ENCODE measurements at places on chromosomes 11 and 22. TPM values are rescaled to one million over a fixed set of nuclear protein-coding genes. Genes with fewer than 3 reads are reported as not detected.

The MUC5AC gene
- total RNA-seq: not detected

The CACNA1I gene
- not detected for total RNA-seq

The TMEM126B gene
- total RNA-seq: 83.6 TPM

The APOL2 gene
- 87.6 TPM for total RNA-seq

The KAT5 gene
- total RNA-seq: 38.9 TPM

The APOL3 gene
- 80.5 TPM for total RNA-seq

The CTSC gene
- 204 TPM for total RNA-seq

The PNPLA3 gene
- total RNA-seq: 6.2 TPM

The PDE3B gene
- 1.7 TPM for total RNA-seq

The XRRA1 gene
- 8.3 TPM for total RNA-seq

The CHRDL2 gene
- not detected for total RNA-seq

The GLYATL1 gene
- total RNA-seq: not detected

The PNPLA5 gene
- not detected for total RNA-seq

The GRM5 gene
- total RNA-seq: 0.05 TPM

The MS4A14 gene
- not detected for total RNA-seq

DNA sequence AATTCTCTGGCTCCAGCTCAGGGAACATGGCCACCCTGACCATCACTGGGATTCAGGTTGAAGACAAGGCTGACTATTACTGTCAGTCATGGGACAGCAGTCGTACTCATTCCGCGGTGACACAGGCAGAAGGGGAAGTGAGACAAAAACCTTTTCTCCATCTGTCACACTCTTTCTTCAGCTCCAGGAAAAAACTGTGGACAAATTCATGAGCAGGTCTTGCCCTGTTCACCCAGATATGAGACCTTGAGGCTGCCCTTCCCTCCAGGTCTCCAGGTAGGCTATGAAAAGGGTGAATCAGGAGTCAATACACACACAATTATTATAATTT lies 39.4 kb upstream of the GGTLC2 start:
- DNase-seq: no peak

DNA sequence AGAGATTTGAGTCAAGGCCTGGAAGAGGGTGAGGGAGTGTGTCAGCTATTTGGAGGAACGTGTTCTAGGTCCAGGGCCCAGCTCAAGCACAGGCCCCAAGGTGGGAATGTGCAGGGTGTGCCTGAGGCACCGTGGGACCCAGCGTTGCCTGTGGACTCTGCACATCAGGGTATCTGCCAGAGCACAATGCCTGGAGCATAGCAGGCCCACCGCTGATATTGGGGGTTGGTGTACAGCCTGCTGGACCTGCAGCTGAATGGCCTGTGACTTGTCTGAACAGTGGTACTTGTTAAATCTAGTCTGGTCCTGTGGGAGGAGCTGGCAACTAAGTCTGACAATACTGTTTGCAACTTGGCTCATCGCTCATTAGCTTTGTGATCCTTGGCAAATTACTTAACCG lies 131.7 kb downstream of the GRIK4 start:
- DNase-seq: no peak

GRCh38 chr11:12871241-12871640 lies 137.9 kb upstream of the RASSF10 start:
- no peak for DNase-seq

- DNase-seq: no peak
Observed at GRCh38 chr11:126871792-126872191, 128.8 kb downstream of the KIRREL3 start.

DNA sequence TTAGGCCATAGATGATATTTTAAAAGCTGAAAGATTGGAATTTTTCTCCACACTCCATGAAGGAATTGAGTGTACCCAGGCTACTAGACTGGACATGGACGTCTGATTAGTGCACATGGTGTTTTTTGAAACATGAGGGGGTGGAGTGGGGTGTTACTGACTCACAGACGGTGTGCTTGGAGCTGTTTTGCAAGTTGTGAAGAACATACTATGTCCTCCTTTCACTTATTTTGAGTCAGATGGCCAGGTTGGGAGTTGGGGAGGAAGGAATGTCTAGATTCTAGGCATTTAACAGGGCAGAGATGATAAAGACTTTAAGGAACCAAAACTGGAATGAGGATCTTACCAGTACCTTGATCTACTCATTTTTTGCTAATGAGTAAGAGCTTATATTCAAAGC lies 158.1 kb upstream of the MTNR1B start:
- DNase-seq: no peak

DNA sequence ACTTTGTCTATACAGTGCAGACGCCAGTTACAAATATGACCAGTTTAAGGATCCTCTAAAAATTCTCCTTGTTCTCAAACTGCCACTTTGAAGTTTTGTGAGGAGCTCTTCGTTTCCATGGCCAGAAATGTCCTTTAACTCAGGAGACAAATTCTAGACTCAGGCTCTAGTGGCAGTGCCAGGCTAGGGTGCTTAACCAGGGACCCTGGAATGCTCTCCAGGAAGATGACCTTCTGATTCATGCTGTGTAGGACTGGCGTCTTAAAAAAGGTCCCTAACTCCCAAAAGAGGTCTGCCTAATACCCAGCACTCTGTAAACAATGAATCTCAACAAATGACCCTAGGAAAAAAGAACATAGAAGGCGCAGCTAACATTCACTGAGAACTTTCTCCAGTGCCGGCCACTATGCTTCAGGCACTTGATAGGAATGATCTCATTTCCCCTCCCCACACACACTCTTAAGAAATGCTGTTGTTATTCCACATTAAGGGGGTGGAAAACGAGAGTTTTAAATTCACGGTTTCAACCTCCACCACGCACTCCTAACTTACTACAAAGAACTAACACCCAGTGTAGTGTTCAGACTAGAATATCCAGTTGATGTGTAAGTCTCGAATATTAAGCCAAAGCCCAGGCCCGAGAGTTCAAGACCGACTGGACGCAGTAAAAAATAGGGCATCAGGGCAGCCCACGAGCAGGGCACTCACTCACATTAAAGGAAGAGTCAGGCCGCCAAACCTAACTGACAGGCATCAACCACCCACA lies 747 bp downstream of the NXF1 start:
- DNase-seq: no peak

GRCh38 chr11:34358728-34359547 lies 1.1 kb upstream of the ABTB2 start:
- no peak for DNase-seq

- DNase-seq: no peak
Observed at GRCh38 chr22:38951734-38952133, 5.7 kb upstream of the APOBEC3A start.

DNA sequence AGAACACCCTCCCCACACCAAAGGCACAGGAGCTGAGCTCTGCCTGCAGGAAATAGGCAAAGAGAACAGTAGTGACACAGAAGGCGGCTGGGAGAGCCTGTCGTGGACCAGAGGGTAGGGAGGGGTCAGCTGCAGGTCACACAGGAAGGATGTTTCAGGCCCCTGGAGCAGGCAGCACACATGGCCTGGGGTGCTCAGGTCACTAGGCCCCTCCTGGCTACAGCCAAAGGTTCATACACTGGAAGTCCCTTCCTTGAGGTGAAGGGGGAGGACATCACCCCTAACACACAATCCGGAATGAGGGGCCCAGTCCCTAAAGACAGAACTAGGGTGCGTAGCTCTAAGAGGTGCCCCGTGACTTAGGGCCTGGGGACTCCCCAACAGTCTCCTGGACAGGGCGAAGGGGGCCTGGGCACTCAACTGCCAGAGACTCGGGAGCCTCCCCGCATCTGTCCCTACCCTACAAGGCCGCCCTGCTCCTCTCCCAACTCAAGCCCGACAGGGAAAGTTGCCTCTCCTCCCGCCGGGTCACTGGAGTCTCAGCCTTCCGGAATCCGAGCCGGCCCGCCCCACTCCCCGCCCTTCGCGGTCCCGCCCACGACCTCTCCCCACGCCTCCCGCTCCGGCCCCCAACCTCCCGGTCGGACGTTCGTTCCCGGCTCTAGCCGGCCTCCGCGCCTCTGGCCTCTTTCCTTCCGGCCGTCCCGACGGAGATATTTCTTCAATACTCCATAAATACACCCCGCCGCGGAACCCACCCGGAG lies at the start of gene CYB5R2:
Gene CYB5R2, minus strand, starts transcription at position 541 of the 764 bp plus-strand sequence. CDS start 675 bp downstream, outside the sequence.
- DNase-seq: no peak

GRCh38 chr11:108616549-108616948 lies 23.0 kb upstream of the EXPH5 start:
- peak; percentile 86 for DNase-seq

DNA sequence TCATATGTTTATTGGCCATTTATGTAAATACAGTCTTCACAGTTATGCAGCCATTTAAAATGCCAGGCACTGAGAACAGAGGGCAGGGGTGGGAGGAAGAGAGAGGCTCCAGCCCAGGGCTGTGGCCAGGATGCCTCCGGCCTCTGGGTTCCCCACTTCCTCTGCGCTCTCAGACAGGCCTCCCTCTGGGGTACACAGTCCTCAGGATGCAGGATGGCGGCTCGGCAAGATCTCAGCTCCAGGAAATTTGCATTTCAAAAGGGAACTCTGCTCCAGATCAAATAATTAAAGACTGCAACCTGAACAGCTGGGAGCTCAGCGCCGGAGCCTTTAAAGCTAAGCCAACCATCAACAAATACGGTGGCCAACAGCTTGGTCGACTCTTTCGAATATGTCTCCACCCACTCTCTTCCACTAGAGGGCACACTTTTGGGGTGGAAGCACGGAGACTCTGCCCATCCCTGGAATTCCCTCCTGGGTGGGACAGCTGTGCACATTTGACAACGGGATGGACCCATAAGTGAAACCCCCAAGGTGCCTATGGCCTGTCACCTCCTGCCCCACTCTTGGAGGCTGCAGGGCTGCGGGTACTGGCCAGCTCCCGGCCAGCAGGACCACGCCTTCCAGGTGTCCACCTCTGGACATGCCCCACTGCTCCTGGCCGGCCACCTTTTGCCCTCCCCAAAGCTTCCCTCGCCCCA lies 1044.7 kb downstream of the BRD1 start:
- DNase-seq: no peak

- peak; percentile 33 for DNase-seq
Observed at GRCh38 chr11:100925935-100926334, 203.7 kb downstream of the PGR start.

DNA sequence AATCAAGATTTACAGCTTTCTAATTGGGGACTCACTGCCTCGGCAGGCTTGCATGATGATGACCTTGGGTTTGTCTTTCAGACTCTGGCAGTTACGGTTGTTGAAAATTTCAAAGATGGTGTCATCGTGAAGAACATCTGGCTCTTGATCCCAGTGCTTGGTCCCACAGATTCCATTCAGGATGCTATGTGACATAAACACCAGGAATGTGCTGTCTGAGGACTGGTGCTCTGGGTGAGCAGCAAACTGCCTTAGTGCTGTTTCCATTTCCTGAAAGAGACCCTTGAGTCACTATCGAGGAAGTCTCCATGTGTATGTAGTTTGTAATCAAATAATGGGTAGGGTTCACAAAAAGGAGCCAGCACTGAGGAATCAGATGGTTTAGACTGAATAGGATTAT lies 7.1 kb downstream of the CASP12 start:
- no peak for DNase-seq

DNA sequence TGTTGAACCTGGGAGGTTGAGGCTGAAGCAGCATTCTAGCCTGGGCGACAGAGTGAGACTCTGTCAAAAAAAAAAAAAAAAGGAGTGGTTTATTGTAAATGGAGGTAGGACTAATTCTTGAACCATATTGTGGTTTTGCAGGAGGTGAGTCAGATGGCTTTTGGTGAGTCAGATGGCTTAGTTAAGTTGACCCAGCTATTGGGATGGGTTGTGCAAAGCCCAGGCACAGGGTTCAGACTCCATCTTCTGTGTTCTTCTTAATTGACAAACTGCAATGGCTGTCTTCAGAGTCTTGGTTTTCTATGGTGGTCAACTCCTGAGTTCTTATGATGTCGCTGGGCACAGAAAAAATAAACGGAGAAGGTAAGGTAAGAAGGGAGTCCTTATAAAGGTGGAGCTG lies 182.7 kb downstream of the ADAMTS15 start:
- no peak for DNase-seq

DNA sequence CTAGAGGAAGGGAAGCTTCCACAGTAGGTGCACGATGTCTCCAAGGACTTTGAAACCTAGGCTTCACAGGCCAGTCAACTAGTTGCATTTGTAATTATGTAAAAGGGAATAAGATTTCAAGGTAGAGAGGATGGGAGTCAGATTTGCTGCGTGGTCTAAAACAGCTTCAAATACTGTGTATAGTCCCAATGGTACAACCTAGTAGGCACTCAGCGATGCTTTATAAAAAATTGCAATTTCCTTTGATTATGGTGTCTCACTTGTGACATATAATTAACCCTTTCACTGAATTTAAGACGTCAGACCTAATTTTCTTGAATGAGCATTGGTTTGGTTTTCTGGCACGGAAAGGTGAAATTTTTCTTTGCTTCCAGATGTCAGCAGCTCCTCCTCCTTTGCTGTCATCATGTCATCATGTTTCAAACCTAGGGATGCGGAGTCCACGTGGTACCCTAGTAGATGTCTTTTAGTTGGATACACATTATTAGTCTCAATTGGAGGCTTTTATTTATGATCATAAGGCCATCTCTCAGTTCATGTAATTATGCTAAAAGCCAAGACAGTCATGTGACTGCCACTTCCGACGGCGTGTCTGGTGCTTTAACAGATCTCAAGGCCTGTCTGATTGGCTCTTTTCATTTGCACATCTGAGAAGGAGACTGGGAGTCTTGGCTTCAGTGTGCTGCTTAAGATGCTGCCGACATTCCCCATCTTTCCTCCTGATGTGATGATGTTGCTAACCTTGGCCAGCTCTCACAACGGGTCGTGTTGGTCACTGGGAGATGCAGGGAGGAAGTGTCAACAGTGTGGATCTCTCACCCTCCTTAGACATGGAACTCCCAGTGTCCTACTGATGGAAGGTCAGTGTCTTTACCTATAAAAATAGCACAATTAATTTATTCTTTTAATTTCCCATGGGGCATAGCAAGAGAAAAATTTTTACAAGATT lies 134.0 kb downstream of the HIPK3 start:
- DNase-seq: no peak

- DNase-seq: no peak
Observed at GRCh38 chr22:38338772-38339379, 21.6 kb upstream of the CSNK1E start.

- no peak for DNase-seq
Observed at GRCh38 chr11:61164606-61165424, 3.6 kb upstream of the VPS37C start.

DNA sequence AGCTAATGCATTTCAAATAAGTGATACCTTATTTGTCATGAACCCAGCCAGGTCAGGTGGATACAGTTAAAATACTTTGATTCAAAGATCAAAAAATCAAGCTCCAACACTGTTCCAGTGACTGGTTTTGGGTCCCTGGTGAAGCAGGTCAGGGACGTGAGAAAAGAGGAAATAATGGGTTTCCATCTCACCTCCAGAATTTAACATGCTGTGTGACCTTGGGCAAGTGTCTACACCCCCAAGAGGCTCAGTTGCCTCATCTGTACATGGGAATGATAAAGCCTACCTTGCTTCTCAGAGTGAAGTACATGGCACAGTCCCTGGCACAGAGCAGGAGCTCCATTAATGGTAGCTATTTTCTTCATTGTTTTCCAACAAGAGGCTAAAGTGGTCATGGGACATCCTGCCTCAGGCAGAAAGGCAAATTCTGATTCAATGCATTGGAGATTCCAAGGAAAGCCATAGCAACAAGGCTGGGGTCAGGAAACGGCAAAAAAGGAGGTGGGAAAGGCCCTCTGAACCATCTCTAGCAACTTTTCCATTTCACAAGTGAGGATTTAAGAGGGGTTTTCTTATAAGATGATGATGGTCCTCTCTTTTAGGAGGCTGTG lies 108.5 kb downstream of the CSNK2A3 start:
- DNase-seq: no peak

Data from glomerular endothelial cell (primary cell).